WTC11 (cell line): ENCODE measurements at places on chromosomes 5 and 9. TPM values are rescaled to one million over a fixed set of nuclear protein-coding genes. Genes with fewer than 3 reads are reported as not detected.

Gene KLF9
- 0.78 to 1.0 TPM (median 0.82 TPM) in 3 replicates for total RNA-seq

Gene SMIM33
- not detected in 3 replicates for total RNA-seq

GRCh38 chr5:180801596-180802324, 846 bp downstream of the MGAT1 start:
- DNase-seq, result no peak

- DNase-seq, result no peak
Measured at GRCh38 chr9:92483627-92484545, 1.6 kb upstream of the ASPN start.

DNA sequence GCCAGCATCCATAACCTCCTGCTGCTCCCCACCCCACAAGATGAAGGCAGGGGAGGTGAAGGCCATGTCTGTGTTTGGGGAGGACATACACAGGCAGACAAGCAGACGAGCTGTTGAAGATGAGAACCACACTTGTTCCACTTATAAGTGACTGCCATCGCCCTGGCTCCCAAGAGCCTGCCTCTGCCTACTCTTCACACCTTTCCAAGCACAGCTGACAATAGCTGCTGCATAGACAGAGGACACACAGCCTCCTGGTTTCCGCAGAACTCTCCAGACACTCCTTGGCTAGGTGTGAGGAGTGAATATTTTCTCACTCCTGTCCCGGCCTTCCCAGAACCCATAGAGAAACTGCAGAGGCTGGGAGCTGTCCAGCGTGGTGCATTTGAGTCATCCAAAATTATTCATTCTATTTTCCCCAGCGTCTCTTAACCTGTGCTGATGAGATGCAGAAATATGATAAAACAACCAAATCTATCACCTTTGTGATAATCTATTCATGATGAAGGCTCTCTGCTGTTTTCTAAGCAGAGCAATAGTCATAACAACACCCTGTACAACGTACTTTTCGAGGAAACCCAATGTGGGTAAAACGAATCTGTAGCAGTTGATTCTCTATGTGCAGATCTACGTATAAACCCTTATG, 24.7 kb downstream of the KLF9 start:
- DNase-seq, result no peak

- DNase-seq, result no peak
Measured at GRCh38 chr9:134940236-134941208, 22.8 kb upstream of the FCN1 start.

GRCh38 chr9:130782886-130783530, 52.0 kb upstream of the ABL1 start:
- no peak for DNase-seq

DNA sequence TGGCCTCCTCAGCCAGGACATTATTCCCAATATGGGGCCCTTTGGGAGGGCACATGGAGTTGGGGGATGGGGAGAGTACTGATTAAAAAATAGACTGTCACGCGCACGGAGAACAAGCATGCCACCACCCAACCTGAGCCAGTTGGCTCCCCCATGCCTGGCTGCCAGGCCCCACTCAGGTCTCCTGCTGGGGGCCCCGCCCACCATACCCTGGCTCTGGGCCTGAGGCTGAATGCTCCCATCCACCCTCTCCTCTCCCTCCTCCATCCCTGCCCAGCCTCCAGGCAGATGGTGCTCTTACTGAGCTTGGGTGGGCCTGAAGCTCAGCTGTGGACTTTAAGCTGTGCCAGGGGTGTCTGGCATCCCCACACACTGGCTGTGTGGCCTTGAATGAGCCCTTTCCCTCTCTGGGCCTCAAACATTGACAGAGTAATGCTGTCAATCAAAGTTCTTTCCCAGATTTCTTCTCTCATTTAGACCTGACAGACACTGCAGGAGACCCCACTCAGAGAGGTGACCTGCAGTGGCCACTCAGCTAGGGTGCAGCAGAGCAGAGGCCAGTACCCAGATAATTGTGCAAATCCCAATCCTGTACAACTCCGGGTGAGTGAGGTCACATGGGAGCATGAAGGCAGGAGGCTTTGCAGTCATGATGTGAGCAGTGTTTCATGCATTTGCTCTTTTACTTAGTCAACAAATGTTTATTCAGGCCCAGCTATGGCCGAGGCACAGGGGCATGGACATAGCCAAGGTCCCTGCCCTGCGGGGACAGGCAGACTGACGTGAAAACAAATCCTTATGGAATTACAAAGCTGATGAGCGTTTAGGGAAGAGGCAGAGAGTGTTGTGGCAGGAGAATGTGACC, 9.8 kb upstream of the SYNPO start:
- DNase-seq, result no peak

DNA sequence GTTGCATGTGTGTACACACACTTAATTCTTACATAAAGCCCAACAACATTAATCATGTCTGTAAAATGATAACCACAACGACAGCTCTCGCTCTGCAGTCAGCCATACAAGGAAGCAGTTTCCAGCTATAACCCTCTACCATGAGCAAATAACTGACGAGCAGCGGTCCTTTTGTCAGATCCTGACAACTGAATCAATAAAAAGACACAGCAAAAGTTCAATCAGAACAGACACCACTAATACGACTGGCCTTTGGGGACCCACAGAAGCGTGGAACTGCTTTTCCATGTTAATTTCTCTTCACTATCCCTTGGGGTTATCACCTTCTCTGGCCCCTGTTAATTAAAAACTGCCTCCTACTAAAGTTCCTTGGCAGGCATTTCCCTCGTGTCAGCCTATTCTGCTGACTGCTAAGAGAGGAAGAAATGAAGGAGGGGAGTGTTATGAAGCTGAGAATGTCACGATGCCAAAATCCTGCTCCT, 722.8 kb upstream of the GRAMD2B start:
- DNase-seq, result no peak
